ENCODE measurements at places on chromosomes 2 and 18.

- no peak for DNase-seq
These were observed 75.1 kb downstream of the CIB4 start for GRCh38 chr2:26566081-26566375.

- DNase-seq, result peak; percentile 15
These were observed 65.1 kb downstream of the CUL3 start for GRCh38 chr2:224520064-224520463.

DNA sequence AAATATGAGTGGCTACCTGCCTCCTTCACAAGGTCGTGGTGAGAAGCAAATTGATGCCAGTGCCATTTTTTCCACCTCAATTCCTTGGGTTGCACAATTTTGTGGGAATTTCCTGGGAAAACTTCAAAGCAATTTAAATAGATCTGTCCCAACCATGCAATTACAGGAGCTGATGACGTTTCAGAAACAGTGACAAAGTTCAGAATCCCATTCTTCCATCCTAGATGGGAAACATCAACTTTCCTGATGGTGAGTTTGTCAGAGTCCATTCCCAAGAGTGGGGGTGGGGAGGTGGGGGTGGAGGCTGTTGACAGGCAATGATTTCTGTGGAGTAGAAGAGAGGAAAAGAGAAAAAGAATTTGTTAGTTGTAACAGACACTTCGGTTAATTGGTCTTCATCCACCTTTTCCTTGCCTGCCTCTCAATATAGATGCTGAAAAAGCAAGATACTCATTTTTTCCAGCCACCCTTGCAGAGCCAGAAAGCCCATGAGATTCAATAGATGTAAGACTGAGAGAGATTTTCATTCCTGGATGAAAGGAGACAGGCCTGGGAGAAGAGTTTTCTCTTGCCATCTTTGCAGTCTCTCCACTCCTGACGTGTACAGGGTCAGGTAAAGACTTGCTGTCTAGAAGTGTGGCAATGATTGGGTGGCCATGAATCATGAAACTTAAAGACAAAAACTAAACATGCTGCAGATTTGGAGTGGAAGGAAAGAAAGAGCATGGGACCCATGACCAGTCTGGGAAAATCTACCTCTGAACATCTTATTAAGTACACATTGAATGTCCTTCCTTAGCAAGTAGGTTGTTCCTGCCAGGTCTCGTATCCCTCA lies 47.3 kb downstream of the SOCS6 start:
- no peak for DNase-seq

DNA sequence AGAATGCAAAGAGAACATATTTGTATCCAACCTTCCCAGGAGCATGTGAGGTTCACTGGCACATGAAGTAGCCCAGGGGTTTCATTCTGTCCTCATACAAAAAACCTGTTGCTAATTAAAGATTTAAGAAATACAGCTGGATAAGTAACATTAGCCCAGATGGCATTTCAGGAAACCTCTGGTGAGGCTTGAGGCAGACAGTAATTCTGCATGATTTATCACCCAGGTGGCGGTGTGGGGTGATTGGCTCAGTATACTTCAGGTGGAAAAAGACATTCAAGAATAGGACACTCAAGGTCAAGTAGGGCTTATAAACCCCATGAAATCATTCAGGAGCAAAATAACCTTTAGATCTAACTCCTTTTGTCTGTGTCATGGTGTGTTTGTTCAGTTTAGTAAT lies 237.4 kb downstream of the RNF144A start:
- DNase-seq, result no peak

GRCh38 chr2:173086518-173087213 lies 11.0 kb downstream of the MAP3K20 start:
- DNase-seq, result no peak

GRCh38 chr18:35291166-35291565 lies 1.1 kb upstream of the ZSCAN30 start:
- DNase-seq, result no peak

DNA sequence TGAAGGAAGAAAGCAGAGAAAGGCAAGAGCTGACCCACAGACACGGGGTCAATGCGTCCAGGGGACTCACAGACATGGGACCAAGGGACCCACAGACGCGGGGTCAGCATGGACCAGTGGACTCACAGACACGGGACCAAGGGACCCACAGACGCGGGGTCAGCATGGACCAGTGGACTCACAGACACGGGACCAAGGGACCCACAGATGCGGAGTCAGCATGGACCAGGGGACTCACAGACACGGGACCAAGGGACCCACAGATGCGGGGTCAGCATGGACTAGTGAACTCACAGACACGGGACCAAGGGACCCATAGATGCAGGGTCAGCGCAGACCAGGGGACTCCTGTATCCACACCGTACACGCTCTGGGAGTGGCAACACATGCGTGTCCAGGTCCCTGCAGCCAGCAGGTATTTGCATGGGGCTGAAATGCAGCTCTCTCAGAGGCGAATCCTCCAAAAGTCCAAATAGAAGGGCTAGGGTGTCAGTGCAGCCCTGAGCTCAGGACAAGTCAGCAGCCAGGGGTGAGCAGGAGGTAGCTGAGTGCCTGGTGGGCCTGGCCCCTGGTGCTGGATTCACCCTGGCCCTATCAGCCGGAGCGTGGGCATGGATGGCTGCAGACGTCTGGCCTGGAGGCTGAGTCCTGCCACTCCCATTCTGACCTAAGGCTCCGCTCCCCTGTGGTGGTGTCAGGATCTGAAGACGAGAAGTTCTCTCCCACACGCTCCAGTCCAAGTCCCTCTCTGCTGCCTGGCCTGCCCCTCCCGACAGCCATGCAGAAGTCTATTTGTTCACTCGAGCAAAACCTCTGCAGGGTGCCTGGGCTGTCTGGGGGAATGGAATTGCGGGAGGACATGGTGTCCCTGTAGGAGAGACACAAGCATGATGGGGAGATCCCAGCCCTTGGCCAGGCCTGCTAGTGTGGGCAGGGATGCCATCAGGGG lies 28.5 kb downstream of the TMEM18 start:
- DNase-seq, result no peak

DNA sequence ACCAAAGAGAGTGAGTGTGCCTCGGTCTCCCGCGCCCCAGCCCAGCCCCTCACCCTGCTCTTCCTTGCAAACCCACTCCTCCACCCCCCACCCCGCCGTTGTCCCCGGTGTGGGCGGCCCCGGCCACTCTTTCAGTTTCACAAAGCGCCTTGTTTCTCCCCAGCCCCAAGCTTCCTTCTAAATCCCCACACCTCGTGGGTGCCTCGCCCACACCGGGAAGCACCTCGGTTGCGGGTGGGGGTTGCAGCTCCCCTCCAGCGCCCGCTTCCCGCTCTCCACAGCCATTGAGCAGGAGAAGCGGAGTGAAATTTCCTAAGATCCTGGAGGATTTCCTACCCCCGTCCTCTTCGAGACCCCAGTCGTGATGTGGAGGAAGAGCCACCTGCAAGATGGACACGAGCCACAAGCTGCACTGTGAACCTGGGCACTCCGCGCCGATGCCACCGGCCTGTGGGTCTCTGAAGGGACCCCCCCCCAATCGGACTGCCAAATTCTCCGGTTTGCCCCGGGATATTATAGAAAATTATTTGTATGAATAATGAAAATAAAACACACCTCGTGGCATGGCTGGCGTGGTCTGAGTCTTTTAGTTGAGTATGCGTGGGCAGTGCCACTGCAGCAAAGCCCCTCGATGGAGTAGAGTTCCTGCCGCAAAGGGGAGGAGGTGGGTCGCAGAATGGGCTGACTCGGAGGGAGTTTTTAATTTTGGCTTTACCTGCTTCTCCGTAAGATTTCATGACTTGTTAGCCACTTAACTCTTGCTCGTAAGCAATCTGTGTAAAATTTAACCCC lies 848 bp downstream of the TMSB10 start:
- DNase-seq, result no peak

DNA sequence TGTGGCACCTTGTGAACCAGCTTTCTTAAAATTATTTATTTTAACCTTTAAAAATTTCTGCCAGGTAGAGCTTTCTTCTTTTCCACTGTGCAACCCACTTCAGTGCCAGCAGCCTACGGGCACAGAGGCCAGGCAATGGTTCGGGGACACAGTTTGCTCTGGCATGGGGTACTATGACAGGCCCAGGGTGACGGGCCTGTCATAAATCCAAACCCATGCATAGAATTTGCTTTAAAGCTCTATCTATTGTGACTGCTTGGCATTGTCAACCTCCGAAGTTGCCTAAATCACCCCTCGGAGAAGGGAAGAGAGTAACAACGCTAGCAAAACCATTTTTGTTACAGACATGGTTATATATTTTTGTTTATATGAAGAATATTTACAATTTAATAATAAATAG lies 1.5 kb downstream of the ODC1 start:
- DNase-seq, result no peak

DNA sequence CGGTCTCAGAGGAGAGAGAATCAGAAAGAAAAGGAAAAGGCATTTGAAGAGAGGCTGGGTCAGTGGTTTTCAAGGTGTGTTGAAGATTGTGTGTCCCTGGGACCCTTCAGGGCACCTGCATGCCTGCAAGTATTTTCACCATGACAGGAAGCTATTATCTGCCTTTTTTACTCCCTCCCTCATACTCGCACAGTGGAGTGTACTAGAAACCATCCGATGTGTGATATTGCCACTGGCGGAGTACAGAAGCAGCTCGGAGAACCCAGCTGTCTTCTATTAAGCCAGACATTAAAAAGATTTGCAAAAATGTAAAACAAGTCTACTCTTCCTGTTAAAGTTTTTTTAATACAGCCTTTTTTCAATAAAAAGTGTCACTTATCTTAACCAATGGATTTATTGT lies 33.7 kb upstream of the RFX8 start:
- DNase-seq, result no peak

- no peak for DNase-seq
These were observed 121.7 kb upstream of the PPP1CB start for GRCh38 chr2:28629910-28630309.

DNA sequence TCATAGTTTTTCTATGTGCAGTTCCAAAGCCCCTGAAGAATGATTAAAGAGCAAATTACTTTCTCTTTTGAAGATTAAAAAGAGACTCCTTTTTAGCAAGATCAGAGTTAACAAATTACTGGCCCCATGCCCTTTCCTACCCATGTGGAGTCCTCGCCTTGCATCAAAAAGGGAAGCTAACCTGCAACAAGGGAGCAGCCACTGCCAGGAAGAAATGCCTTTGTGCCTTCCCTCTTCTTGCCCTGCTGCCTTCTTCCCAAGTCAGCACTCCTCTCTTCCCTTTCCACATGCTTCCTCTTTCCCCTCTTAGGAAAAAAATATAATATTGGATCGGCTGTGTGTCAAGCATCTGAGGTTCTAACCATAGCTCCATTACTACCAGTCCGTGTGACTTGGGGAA lies 37.1 kb upstream of the CYP1B1 start:
- DNase-seq, result no peak

- no peak for DNase-seq
These were observed 232.9 kb downstream of the LNPK start for GRCh38 chr2:175769200-175769599.

DNA sequence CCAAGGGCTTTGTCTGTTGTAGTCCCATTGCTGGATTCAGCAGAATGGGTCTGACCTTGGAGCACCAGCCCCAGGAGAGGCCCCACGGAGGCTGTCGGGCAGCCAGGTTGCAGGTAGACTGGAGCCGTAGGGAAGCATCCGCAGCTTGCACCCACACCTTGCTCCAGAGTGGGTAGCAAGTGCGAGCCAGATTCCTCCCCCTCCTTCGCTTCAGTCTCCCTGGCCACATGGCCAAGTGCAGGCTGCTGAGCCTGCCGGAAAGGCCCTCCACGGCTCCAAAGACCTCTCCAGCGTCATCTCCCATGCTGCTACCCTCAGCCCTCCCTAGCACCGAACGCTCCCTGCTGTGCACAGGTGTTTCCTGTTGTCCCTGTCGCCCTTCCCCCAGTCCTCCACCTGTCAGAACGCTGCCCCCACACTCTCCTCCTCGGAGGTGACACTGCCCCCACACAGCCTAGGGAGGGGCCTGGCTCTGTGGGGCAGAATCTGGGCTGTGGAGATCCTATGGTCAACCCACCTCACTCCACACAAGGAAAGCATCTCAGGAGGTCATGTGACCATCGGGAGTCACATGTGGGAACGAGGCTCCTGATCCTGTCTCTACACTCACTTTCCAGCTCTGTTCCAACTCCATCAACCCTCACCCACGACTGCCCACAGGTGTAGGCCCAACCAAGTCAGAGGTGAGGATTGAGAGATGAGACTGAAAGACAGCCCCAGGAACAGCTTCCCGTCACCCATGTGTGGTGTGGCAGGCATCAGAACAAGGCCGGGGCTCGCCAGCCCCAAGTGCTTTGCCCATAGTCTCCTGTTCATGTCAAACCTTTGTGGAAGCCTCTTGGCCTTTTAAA lies 8.3 kb downstream of the KCNF1 start:
- DNase-seq, result no peak

- DNase-seq, result no peak
These were observed 445 bp downstream of the PRPF40A start for GRCh38 chr2:152716805-152717227.

- no peak for DNase-seq
These were observed 101.9 kb downstream of the SLC25A12 start for GRCh38 chr2:171792157-171792556.

GRCh38 chr2:1633092-1633671 lies 111.1 kb downstream of the PXDN start:
- no peak for DNase-seq

DNA sequence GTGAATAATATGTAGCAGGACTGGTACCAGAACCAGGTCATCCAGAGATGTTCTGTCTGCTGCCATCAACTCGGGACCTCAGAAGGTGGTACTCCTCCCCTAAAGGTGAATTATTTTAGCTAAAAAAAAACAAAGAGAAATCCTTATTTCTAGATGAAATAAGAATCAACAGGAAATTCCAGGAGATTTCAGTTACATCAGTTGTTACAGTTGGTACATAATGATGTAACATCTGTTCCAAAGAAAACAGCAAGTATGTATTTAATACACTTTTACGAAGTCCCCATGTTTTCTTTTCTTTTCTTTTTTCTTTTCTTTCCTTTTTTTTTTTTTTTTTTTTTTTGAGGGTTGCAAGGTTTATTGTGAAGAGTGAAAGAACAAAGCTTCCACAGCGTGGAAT lies 33.6 kb upstream of the CD28 start:
- no peak for DNase-seq

- no peak for DNase-seq
These were observed 48.8 kb upstream of the PPM1B start for GRCh38 chr2:44119878-44120277.

DNA sequence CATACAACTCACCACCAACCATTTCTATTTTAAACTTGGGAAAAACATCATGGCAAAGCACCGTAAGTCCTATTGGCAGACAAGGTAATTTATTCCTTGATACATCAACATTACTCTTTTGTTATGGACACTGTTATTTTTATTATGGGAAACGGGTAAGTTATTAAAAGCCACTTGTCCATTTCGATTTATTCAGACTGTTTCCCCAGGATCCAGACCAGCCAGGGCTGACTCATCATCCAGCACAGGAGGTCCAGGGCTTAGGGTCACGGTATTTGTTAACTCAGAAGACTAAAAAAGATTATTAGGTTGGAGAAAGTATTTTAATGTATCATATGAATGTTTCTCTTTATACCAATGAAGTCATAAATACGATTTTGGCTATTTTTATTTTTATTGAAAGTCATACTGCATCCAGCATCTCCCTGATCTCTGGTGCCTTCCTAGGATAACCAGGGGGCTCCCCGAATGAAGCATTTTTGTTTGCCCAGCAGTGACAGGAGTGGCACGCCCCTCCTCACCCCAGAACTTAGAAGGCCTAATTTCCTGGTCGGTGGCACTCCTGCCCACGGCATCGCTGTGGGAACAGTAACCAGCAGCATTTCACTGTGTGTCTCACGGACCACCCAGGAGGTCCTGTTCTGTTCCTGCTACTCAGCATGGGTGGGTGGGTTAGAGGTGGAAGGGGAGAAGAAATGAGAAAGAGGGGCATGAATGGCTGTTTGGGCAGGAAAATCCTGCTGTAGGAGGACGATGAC lies 446.1 kb downstream of the EIPR1 start:
- no peak for DNase-seq
